Placental epithelial cell (primary cell): ENCODE measurements at places on chromosomes 5 and 9. TPM values are rescaled to one million over a fixed set of nuclear protein-coding genes. Genes with fewer than 3 reads are reported as not detected.

The DMRT3 gene
- total RNA-seq, result not detected in 2 replicates

The SLIT3 gene
- total RNA-seq, result 3.9 and 15.7 TPM in 2 replicates

The CTSV gene
- total RNA-seq, result 10.2 and 15.0 TPM in 2 replicates

The RNF130 gene
- 6.6 and 13.3 TPM in 2 replicates for total RNA-seq

The PLPPR1 gene
- not detected in 2 replicates for total RNA-seq

The PTGES gene
- 309 and 422 TPM in 2 replicates for total RNA-seq
